T-helper 17 cell (primary cell): ENCODE measurements at places on chromosomes 5 and 9.
A peak's percentile ranks its signal among the peaks of the same experiment; 100 is the strongest.

- H3K4me1 ChIP-seq: peaks cover 58% of the 10 kb centered on the region
- peak overlapping the region; percentile 98 for H3K4me3 ChIP-seq
- peaks cover 5% of the 10 kb centered on the region for H3K36me3 ChIP-seq
- DNase-seq: no peak
- peak overlapping the region; percentile 99 for H3K27ac ChIP-seq
- H3K27me3 ChIP-seq: no peaks in the 10 kb centered on the region
Measured at GRCh38 chr9:131270171-131271015, 5.9 kb downstream of the FAM78A start.

DNA sequence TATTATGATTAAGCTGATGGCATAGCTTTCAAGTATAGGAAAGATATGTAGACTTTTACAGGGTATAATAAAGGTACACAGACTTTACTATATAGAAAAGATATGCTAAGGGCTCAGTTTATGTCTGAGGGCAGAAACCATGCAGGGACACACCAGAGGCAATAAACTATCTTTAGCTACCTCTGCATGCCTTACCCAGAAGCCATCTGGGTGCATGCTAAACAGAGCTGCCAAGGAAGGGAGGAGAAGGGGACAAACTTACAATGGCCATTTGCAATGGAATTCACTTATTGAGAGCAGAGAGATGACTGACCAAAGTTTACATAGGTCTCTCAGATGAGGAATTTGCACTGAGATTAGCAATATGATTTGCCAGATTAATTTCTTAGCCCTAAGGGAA lies 143.1 kb upstream of the NR4A3 start:
- DNase-seq: no peak
- H3K36me3 ChIP-seq: no peaks in the 10 kb centered on the region
- no peaks in the 10 kb centered on the region for H3K4me1 ChIP-seq
- no peak overlapping the region for H3K4me3 ChIP-seq

DNA sequence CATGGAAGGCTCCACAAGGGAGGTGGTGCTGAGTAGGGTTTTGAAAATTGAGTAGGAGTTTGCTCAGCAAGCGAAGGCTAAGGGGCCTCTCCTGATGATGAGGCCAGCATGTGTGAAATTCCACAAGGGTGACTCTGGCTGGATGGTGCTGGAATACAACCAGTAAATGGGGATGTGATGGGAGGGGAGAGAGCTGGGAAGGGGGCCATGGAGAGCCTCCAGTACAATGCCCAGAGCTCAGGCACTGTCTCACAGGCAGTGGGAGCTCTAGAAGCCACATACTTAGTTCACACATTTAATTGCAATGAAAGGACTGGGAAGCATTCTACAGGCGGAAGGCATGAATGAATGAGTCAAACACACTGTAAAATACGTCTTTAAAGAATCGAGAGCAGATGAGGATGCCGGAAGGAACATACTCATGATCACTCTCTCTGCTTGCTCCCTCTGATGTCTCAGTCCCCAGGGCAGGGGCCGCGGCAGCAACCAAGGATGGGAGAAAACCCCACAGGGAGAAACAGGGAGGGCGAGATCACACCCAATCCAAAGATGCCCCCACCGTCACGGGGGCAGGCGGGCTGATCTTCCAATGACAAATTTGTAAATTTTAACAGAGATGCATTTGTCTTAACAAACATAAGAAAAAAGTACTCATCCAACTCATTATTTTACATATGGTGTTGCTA lies 261.0 kb downstream of the NSG2 start:
- DNase-seq: no peak
- no peaks in the 10 kb centered on the region for H3K4me1 ChIP-seq
- no peak overlapping the region for H3K27ac ChIP-seq
- peaks cover 83% of the 10 kb centered on the region for H3K27me3 ChIP-seq
- H3K36me3 ChIP-seq: no peaks in the 10 kb centered on the region

- no peak overlapping the region for H3K4me3 ChIP-seq
- no peaks in the 10 kb centered on the region for H3K27me3 ChIP-seq
- no peak overlapping the region for H3K27ac ChIP-seq
- no peak for DNase-seq
Measured at GRCh38 chr5:79202076-79202475, 33.9 kb upstream of the JMY start.

DNA sequence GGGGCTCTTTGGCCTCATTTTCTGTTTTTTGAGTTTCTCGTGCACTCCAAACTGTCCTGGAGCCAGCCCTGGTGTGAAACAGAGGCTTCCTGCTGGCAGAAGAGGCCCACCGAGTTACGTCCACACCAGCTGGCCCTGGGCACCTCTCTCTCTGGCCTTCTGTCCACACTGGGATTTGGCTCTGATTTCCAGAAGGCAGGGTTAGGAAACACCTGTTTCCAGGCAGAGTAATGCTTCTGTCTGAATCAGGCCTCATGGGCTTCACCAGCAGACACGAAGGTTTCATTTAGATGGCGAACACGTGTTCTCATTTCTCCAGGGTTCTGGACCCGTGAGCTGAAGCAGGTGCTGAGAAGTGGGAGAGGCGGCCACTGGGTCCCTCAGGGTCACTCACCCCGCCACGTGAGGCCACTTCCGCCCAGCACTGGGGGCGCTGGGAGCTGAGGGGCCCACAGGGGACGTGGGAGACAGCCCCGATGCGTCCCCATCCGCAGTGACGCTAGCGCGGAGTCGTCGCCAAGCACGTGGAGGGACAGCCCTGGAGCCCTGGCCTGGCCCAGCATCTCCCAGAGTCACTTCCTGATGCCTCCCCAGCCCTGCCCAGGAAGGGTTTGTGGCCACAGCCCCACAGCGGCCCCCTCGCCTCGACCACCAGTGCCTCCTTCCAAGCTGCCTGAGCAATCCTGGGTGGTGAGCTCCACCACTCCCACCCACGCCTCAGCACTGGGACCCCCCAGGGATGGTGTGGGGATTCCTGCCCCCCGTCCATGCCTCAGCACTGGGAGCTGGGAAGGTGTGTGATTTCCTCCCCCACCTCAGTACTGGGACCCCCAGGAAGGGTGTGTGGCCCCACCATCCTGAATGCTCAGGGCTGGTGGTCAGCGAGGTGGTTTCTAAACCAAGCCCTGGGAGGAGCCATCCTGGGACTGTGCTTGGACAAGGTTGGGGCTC lies 4.9 kb upstream of the LRRC14B start:
- H3K4me1 ChIP-seq: peaks cover 10% of the 10 kb centered on the region
- peaks cover 3% of the 10 kb centered on the region for H3K36me3 ChIP-seq
- no peak overlapping the region for H3K4me3 ChIP-seq
- no peak overlapping the region for H3K27ac ChIP-seq
- no peak for DNase-seq
- H3K27me3 ChIP-seq: peaks cover 19% of the 10 kb centered on the region

GRCh38 chr5:181224390-181225229 lies 1.5 kb downstream of the TRIM41 start:
- peaks cover 6% of the 10 kb centered on the region for H3K36me3 ChIP-seq
- peaks cover 50% of the 10 kb centered on the region for H3K4me1 ChIP-seq
- H3K27ac ChIP-seq: peak overlapping the region; percentile 99
- peak; percentile 45 for DNase-seq
- H3K4me3 ChIP-seq: peak overlapping the region; percentile 95

DNA sequence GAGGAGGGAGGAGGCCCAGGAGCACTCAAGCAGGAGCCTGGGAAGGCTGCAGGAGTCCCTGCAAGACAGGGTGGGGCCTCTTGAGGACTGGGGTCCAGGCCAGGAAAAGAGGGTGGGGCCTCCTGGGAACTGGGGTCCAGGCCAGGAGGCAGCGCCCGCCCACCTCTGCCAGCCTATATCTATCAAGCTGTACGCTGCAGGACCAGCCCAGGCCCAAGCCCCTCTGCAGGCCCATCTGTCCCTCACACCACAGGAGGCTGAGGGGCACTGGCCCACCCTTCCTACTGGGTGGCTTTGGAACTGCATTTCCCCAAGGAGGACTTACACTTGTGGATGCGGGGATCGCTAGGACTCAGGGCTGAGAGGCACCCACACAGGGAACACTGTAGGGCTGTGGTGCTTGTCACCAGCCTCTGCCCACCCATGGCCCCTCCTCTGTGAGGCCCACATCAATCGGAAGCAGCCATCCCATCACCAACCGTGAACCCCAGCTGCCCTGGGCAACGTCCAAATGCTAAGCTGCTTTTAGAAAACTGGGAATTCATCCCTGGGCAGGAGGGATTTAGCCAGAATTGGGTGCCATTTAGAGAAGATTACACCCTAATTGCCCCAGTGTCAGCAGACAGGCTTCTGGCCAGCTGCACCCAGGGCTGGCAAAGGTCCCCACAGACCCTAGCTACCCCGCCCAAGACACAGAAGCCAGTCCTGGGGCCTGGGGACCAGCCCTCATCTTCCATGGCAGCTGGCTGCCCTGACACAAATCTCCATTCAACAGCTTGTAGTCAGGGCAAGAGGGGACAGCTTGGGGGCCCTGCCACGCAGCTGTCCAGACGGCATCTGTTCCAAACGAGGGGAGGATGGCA lies 15.3 kb downstream of the BICD2 start:
- H3K4me1 ChIP-seq: peaks cover 48% of the 10 kb centered on the region
- H3K27me3 ChIP-seq: no peaks in the 10 kb centered on the region
- H3K36me3 ChIP-seq: no peaks in the 10 kb centered on the region
- H3K4me3 ChIP-seq: no peak overlapping the region
- no peak overlapping the region for H3K27ac ChIP-seq

- H3K27ac ChIP-seq: peak overlapping the region; percentile 37
- peak overlapping the region; percentile 78 for H3K4me3 ChIP-seq
- DNase-seq: no peak
- no peaks in the 10 kb centered on the region for H3K36me3 ChIP-seq
Measured at GRCh38 chr5:88660264-88660946, 222.6 kb downstream of the MEF2C start.

DNA sequence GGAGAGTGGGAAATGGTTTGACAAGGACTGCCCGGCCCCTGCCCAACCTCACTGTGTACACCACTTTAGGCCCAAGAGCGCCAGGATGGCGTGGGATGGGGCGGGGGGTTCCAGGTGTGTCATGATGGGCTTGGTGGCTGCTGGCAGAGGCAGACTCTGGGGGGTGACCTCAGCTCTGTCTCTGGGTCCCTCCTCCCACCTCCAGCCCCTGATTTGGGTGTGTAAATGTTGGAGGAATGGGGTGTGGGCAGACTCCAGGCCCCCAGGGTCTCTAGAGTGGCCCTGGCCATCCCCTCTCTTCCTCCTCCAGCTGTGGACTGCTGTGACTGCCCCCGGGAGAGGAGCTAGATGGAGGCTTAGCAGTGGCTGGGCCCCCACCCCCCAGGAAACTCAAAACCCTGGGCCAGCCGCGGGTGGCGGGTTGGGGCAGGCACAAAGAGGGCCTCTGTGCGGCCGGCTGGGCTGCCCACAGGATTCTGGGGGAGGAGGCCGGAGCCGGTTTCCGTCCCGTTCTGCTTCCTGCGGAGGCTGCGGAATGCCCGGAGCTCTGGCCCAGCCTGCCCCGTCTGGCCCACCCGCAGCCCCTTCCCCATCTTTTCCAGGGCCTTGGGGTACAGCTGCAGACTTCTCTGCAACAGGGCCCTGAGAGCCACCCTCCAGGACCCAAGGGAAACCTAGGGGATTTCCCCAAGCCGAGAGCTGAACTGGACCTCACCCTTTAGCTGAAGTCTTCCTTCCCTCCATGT lies 23.1 kb downstream of the CXXC5 start:
- H3K4me1 ChIP-seq: peaks cover 27% of the 10 kb centered on the region
- H3K36me3 ChIP-seq: peaks cover 2% of the 10 kb centered on the region
- no peak for DNase-seq

GRCh38 chr9:69090140-69090750 lies 54.7 kb downstream of the FXN start:
- no peak overlapping the region for H3K4me3 ChIP-seq
- H3K27ac ChIP-seq: no peak overlapping the region
- H3K27me3 ChIP-seq: no peaks in the 10 kb centered on the region

DNA sequence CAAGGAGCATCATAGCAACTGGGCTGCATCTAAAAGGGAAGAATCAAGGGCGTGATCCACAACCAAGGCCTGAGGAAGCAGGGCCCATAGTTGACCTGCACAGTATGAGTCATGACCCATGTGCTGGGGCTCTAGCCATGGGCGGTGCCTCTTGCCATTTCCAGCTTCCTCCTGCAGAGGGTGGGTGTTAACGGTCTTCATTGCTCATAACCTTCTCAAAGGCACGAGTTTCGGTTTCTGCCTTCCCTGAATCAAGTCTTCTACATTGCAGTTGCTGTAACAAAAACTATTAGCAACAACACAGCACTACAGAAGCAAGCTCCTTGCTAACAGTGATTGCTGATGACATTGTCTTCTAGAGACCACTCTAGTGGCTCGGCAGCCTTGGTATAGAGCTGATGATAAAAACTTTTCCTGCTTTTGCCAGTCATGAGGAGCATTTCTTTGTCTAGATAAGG lies 66.9 kb downstream of the CTSL start:
- no peak overlapping the region for H3K27ac ChIP-seq
- peaks cover 8% of the 10 kb centered on the region for H3K4me1 ChIP-seq
- no peak overlapping the region for H3K4me3 ChIP-seq

DNA sequence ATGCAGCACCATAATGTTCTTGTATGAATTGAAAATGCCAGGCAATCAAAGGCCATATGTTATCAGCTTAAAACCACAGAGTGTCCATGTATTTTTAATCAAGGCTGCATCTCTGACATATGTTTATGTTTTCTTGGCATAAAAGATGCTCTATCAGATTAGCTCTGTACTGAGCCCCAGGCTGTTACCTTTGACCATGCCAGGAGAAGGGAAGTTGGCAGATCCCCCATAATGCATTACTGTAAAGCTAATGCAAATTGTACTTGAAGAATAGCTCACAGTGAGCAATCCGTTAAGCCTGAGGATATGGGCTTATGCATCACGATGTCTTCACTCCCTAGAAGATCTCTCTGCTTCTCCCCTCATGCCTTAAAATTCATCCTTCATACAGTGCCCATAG lies 414.4 kb downstream of the BRINP1 start:
- no peaks in the 10 kb centered on the region for H3K36me3 ChIP-seq
- no peak overlapping the region for H3K27ac ChIP-seq
- H3K27me3 ChIP-seq: no peaks in the 10 kb centered on the region
- no peaks in the 10 kb centered on the region for H3K4me1 ChIP-seq

GRCh38 chr9:85347541-85347940 lies 394.2 kb downstream of the AGTPBP1 start:
- no peaks in the 10 kb centered on the region for H3K36me3 ChIP-seq
- peaks cover 11% of the 10 kb centered on the region for H3K27me3 ChIP-seq
- H3K4me1 ChIP-seq: no peaks in the 10 kb centered on the region
- H3K4me3 ChIP-seq: no peak overlapping the region
- no peak for DNase-seq

DNA sequence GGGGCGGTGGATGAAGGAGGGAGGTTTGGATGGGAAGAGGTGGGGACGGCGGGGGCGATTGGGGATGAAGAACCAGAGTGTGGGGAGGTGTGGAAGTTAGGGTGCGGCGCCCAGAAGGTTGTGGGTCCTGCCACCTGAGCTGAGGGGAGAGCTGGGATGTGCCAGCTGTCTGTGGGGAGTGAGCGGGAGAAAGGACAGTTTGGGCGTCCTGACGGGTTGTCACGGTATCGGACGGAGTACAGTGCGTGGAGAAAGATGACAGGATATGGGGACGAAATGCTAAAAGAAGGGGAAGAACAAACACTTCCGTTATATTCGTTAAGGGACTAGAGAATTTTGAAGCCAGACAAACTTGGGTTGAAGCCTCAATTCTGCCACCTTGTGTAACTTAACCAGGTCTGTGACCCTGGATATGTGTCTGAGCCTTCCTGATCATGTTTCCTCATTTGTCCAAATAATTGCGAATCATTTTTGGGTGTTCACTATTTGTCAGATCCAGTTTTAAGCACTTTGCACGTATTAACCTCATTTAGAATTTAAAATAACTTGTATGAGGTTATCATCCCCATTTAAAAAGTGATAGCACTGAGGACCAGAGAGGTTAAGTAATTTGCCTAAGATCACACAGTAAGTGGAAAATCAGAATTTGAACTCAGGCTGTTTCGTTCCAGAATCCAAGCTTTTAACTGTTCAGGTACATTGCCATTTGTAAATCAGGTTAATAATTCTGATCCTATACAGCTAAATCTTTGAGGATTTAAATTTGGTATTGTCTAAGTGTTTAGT lies 689 bp downstream of the CNTRL start:
- peak overlapping the region; percentile 100 for H3K4me3 ChIP-seq
- peak overlapping the region; percentile 99 for H3K27ac ChIP-seq
- peaks cover 10% of the 10 kb centered on the region for H3K36me3 ChIP-seq
- no peak for DNase-seq
- H3K4me1 ChIP-seq: peaks cover 41% of the 10 kb centered on the region
